Effector CD4-positive, alpha-beta T cell (primary cell): ENCODE measurements at places on chromosomes 7 and 10.

DNA sequence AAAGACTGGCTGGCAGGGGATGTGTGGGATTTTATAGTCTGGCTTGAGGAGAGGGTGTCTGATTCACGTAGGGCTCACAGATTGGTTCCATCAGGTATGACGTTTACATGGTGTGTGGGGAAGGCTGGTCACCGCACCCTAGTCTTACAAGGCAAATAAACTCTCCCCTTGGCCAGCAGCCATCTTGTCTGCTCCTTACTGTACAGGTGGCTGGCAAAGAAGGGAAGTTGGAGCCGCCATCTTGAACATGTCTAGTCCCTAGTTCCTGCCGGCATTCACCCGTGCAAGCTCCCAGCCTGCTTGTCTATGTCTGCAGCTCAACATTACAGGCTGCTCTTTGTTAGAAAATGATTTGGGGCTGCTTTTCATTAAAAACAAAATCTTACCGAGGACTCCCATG is 97.6 kb downstream of the RAMP3 start:
- no peak for DNase-seq

GRCh38 chr7:51160990-51161615 is 155.5 kb downstream of the COBL start:
- DNase-seq, result peak; percentile 13

- DNase-seq, result no peak
These were observed 688.1 kb downstream of the LRMDA start for GRCh38 chr10:76119515-76119914.

- no peak for DNase-seq
These were observed 8.4 kb downstream of the SEM1 start for GRCh38 chr7:96701258-96701657.

DNA sequence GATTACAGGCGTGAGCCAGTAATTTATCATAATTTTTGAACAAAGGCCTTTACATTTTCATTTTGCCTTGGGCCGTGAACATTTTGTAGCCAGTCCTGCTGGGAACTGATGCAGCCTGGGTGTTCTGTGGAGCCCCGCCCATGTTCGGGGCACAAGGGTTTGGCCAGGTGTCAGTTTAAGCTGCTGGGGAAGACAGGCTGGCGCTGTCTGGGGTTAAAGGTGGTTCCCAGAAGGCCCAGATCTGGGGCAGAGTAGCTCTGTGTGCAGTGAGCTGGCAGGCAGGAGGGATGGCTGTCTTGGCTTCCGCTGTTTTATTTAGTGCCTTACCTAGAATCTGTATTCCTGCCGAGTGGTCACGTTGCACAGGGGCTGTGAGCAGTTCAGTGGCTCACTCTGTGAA is 50.2 kb downstream of the DOCK1 start:
- no peak for DNase-seq

- DNase-seq, result no peak
These were observed 1.9 kb upstream of the ARHGAP22 start for GRCh38 chr10:48606530-48607355.

DNA sequence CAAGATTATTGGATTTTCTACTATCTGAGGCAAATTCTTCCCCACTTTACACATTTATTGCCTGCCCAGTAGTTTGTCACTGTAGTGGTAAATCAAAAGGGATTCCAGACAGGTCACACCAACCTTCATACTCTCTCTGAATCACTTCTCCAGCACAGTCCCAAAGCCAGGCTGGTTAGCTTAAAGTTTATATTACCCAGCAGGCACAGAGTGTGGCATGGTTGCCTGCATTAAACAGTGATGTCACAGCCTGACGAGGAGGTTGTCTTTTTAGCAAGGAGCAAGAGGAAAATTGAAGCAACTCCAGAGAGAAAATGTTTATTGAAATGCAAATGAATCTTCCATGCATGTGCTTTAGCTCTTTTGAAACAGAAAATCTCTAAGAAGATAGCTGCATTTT is 375.5 kb upstream of the CELF2 start:
- DNase-seq, result no peak

GRCh38 chr10:116521424-116522290 is 24.1 kb upstream of the PNLIP start:
- peak; percentile 3 for DNase-seq

DNA sequence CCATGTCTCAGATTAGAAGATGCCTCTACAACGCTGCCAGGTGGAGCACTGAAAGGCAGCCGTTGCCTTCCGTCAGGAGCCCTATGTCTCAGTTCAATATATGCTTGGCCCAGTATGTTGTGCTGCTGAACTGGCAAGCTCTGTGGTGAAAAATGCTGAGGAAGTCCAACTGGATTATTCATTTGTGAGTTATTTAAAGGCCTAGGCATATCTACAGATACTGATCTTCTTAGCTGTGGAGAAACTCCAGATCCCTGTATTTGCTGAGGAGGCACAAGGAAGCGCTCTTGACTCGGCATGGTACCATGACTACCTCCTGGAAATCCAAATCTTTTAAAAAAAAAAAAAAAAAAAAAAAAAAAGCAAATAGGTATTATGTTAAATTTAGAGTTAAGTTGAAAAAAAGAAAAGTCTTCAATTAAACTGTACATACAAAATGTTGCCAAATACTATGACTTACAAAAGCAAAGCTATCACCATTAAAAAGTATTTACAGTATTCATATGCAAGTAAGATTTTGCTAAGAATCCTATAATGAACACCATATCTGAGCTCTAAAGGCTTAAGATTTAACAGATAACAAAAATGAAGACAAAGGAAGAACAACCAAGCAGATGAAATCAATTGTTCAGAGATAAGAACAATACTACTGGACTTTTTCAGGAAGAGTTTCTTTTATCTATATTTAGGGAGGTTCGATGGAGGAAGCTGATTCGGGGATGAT is 152.4 kb downstream of the GALNT11 start:
- DNase-seq, result no peak

- no peak for DNase-seq
These were observed 6.9 kb downstream of the MMD2 start for GRCh38 chr7:4951903-4952636.

DNA sequence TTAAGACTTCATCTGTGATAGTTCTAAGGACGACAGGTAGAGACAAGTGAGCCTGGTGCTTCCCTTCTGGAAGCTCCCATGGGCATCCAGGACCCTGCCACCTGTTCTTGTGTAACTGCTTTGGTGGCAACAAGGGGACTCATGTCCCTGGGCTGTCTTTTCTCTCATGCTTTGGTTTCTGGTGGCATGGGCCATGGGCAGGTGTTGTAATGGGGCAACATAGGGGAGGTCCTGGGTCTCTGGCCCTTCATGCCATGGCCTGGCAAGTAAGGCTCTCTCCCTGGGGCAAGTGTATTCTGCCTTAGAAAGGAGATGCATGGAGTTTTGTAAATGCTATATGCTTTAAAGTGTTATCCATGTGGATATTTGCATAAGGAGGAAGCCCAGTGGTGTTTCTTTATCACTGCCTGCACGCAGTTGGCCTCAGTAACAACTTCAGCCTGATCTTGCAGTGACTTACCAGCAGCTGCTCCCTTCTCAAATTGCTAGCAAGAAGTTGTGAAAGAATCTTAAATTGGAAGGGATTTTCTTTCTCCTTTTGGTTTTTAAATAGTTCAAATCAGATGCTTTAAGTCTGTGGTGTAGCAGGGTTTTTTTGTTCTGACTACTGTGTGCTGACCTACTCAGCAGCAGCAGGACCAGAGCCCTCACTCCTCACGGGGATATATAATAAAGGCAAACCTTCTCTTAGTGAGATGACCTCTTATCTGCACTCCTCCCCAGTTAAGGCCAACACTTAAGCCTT is 39.9 kb downstream of the OGDH start:
- no peak for DNase-seq

- no peak for DNase-seq
These were observed 462.2 kb downstream of the AUTS2 start for GRCh38 chr7:70060298-70061068.

DNA sequence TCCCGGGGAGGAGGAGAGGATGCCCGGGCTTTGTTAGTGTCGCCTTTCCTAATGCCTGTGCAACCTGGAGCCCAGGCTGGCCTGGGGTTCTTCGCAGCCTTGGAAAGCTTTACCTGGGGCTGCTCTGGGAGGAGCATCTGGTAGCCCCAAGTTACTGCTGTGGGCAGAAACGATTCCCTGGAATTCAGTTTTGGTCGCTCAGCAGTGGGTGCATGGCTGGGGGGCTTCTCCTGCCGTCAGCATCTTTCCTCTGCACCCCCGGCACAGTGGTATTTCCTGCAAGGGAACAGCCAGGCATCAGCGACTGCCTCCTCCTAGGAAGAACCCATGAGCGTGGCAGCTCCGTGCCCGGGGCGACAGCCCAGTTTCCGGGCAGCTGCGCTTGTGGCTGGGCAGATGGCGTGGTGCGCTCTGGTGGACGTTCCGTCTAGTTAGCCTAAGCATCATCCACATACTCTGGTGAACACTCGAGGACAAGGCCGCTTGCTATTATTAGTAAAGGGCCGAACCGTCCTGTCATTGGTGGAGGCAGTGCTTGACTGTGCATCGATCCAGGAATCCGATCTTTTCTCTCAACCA is 107.0 kb upstream of the BTBD16 start:
- DNase-seq, result no peak

DNA sequence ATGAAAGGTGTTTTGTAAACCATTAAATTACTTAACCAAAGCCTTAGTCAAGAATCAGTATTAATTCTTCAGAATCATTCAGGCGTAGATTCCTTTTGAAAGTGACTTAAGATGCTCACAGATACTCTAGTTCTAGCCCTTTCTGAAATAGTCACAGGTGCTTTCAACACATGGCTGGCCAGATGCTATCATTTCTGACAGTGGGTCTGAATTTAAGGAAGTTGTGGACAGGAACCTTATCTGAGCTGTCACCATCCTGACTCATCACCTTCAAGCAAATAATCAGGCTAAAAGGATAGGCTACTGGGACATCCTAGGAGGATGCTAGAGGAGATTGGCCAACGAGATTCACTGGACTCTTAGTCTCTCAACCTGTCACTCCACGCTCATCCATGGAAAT is 501.5 kb downstream of the LRMDA start:
- no peak for DNase-seq

GRCh38 chr10:77925795-77926565 is 575 bp downstream of the DLG5 start:
- DNase-seq, result no peak

DNA sequence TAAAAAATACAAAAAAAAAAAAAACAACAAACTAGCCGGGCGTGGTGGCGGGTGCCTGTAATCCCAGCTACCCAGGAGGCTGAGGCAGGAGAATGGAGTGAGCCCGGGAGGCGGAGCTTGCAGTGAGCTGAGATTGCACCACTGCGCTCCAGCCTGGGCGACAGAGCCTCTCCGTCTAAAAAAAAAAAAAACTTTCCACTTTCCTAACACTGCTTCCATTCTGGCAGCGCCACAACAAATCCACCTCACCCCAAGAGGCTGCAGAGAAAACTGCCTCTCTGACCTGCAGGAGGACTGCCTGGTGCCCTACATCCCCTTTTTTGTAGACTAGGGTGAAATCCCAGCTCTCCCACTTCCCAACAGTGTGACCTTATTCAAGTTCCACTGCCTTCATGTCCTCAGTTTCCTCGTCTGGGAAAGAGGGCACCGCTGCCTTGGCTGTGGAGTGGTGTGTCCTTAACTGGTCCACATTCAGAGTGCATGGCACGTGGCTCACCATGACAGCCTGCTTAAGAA is 2.6 kb upstream of the MBL2 start:
- DNase-seq, result no peak

DNA sequence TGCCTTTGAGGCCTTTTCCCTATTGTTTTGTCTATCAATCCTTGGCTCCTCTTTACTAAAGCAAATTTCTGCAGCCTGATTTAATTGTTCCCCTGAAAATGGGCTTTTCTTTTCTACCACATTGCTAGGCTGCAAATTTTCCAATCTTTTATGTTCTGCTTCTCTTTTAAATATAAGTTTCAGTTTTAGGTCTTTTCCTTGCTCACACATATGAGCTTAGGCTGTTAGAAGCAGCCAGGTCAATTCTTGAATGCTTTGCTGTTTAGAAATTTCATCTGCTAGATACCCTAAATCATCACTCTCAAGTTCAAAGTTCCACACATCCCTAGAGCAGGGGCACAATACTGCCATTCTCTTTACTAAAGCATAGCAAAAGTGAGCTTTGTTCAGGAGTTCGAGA is 159.6 kb downstream of the ARL4A start:
- no peak for DNase-seq

DNA sequence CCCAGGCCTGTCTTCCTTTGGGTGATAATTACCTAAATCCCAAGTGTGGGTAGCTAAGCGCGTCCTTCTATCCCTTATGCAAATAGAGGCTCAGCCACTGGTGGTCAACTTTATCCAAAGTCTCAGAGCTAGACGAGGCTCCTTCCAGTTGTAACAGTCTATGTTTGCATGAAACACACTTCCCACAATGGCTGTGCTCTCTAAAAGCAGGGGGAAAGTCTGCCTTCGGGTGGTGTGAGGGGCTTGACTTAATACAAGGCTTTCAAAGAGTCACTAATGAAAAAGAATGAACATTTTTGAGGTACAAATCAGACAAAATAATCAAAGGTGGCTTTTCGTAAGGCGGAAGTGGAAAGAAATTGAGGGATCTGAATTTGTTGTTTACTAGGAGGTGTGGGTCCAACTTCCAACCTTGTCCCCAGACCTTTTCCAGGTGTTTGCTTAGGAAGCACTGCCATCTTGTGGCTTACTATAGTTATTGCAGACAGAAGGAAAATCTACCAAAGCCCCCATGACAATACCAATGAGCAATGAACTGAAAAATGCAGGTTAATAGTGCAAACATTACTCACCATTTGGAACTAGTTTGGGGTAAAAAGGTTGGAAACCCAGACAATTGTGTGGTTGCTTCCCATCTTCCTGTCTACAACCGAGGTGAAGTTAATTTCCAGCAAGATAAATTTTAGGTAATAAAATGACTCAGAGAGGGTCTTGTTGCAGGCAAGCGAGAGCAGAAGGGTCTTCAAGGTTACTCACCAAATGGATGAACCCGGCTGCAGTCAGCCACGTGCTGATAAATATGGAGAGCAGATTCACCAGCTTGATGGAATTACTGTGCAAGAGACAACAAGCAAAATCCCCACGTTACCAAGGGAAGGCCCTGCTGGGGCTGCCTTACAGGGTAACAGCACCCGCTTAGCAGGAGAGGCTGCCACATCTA is 525.7 kb downstream of the KCNMA1 start:
- no peak for DNase-seq

- no peak for DNase-seq
These were observed 121.2 kb downstream of the UBE2H start for GRCh38 chr7:129831424-129832058.

DNA sequence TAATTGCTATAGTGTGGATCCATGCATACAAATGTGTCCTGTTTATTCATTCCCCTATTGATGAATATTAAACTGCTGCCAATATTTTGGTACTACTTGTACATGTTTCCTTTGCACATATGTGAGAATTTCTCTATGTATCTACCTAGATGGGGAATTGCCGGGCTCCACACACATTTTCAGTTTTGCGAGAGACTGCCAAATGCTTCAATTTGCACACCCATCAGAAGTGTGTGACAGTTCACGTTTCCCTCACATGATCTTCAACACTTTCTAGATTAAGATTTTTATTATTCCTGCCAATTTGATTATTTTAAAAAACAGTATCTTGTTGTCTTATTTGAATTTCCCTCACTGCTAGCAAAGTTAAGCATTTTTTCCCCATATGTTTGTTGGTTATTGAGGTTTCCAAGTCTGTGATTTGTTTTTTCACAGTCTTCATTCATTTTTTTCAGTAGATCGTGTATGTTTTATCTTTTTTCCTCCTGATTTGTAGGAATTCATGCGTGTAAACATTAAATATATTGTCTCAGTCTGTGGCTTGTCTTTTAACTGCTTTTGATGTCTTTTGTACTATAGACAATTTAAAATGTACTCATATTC is 2.4 kb upstream of the KLF14 start:
- no peak for DNase-seq
